ENCODE measurements at places on chromosomes 6 and 20.

GRCh38 chr6:156852147-156852857 is 75.1 kb downstream of the ARID1B start:
- DNase-seq: no peak

DNA sequence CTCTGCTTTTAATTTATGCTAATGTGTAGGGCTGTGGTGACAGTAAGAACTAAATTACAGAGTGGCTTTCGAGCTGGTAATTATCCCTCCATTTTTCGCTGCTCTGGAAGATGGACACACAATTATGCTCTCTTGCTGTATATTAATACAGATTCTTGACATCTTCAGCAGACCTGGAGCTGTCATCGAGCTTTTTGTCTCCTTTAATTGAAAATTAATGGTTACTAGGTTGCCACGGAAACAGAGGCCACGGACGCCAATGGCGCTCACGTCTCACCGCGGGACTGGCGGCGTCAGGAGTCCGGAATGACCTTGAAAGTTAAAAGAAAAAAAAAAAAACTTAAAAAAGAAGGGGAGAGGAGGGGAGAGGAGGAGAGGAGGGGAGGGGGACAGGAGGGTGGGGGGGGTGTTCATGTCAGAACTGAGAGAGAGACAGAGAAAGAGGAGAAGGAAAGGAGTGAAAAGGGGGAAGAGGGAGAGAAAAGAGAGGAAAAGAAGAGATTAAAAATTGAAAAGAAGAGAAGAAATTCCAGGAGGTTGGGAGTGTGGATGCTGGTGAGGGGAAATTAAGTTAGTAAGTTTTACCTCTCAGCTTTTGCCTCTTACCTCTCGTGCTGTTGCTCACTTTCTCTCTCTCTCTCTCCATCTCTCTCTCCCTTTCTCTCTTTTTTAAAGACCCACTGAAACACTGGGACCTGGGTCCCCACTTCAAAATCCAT is 22.1 kb upstream of the FOXP4 start:
- DNase-seq: no peak

DNA sequence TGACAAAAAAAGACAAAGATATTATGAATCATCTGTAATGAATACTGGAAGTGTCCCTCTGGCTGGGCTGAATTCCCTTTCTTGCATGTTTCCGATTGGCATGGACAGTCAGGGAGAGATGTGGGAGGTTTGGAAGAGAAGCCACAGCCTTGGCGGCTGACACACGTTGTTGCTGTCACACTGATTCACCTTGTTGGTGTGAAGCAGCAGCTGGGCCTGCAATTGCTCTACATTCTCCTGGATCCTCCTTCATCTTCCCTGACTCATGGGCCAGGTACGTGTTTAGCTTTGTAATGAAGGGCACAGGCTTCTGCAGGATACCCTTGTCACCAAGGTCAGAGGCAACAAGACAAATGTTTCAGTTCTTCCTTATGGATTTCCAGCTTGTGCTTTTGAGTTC is 13.4 kb upstream of the SMIM8 start:
- DNase-seq: no peak

DNA sequence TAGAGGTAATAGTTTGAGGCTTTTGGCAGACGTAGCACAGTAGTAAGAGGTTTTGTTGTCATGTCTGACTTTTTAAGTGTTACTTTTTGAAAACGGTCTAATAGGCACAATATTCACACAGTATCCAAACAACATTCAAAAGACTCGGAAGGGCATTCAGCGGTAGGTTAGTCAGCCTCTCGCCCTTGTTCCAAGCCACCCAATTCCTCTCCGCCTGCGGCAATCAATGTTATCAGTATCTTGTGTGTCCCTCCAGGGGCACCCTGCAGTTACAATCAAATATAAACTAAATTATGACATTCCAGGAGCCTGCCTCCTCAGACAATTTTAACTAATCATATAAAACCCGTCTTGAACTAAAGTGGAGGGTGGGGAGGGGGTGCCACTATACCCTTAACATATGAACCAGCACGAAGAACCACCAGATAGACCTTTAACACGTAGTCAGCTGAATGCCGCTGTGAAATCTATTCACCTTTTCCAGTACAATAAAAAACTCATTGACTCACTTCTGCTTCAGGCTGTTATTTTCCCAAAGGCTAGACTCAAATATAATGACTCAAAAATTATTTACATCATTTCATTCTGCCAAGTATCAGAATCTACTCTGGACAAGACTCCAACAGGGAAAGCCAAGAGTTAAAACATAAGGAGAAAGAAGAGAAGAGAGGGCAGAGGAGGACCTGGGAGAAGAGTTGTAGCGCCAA is 1.6 kb downstream of the TENT5A start:
- DNase-seq: no peak
